ENCODE measurements at places on chromosomes 11 and 22.
A peak's percentile ranks its signal among the peaks of the same experiment; 100 is the strongest.

GRCh38 chr22:35379146-35379993 is 1.5 kb upstream of the HMOX1 start:
- no peak for DNase-seq

DNA sequence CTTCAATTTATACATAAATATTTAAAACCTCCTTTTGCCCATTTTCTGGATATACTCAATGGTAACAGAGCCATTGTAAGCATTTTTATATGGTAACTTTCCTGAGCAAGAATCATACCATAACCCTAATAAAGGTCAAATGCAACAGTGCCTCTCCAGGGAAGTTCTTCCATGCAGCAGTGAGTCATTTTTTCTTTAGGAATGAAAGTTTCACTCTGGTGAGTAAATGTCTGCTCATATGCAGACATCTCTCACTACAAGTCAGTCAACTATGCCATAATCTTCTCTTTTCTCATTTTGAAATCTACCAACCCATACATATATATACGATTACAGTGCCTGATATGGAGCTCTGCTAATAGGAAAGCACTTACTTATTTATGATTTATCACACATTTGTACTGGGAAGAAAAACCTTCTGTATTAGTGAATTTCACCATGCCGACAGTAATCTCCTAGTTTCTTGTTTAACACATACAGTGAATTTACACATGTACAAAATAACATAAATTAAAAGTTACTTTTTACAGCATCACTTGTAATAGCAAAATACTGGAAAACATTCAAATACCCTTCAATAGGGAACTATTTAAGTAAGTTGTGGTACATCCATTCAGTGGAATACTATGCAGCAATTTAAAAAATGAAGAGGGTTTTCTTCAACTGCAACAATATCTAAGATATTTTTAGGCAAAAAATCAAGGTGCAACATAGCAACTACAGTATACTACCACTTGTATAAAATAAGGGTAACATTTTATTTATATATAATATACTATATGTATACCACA is 16.0 kb downstream of the STK33 start:
- no peak for DNase-seq

GRCh38 chr22:44541671-44542319 is 43.8 kb upstream of the RTL6 start:
- DNase-seq, result no peak

- DNase-seq, result no peak
Measured at GRCh38 chr22:21736948-21737347, 1.4 kb upstream of the YPEL1 start.

- DNase-seq, result peak; percentile 52
Measured at GRCh38 chr11:13446444-13446843, 16.6 kb downstream of the BTBD10 start.

- no peak for DNase-seq
Measured at GRCh38 chr11:6040874-6041273, 10.3 kb upstream of the OR56A1 start.

DNA sequence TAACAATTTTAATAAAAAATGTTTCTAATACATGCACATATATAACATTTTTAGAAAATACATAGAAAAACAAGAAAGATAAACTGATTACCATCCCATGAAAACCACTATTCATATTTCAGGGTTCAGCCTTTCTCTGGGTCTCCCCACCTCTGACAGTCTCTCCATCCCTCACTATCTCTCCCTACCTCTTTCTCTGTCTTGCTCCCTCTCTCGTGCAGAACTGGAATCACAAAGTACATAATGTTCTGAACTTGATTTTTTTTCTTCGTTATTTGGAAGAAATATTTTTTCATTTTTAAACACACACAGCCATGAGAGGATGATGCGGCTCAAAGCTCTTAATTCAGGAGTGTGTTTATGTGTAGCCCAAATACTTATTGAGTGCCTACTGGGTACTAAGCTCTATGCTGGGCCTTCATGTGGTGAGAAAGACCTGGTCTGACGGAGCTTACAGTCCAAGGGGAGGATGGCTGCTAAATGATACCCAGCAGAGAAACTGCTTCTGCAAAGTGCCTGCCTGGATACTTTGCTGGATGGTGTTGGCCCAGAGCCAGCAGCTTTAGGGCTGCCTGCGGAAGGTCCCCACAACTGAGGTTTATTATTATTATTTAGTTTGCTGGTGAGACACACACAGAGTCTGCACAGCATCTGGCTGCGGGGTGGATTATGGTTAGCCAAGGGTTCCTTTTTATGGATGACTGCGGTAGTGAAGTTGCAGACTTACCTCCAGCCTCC is 42.6 kb downstream of the SC5D start:
- no peak for DNase-seq

- DNase-seq, result no peak
Measured at GRCh38 chr11:94782446-94782845, 14.3 kb downstream of the AMOTL1 start.

DNA sequence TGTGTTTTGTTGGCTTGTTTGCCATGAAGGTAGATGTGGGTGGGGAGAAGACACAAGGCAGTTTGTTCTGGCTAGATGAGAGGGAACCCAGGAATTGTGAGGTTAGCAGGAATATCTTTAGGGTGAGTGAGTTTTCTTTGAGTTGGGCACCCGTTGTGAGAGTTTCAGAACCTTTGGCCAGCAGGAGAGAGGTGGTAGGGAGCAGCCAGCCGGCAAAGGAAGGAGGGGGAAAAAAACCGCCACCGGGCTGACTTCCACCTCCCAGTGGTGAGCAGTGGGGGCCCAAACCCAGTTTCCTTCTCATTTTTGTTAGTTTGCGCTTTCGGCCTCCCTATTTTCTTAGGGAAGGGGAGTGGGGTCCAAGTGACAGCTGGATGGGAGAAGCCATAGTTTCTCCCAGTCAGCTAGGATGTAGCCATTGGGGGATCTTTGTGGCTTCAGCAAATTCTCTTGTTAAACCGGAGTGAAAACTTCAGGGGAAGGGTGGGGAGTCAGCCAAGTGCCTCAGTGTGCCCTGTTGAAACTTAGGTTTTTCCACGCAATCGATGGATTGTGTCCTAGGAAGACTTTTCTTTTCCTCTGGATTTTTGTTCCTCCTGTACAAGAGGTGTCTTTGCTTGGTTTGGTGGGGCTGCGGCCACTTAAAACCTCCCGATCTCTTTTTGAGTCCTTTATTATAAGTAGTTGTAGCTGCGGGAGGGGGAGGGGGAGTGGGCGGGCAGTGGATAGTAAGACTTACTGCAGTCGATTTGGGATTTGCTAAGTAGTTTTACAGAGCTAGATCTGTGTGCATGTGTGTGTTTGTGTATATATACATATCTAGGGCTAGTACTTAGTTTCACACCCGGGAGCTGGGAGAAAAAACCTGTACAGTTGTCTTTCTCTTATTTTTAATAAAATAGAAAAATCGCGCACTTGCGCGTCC is 1.1 kb upstream of the GCAT start:
- peak; percentile 25 for DNase-seq

DNA sequence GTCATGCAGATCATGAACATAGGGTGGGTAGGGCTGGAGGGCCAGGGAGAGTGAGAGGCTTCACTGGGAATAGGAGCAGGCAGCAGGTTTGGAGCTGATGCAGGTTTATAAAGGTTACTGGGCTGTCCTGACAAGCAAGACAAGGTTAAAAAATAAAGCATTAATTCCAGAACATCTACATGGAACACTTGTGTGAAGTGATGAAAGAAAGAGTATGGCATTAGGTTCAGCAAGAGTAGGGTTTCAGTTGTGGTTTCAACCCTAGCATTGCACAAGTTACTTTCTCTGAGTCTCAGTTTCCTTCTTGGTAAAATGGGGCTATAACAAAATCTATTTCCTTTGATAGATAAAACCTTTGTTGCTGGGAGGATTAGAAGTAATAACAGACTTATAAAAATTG is 114.6 kb upstream of the SESN3 start:
- no peak for DNase-seq

DNA sequence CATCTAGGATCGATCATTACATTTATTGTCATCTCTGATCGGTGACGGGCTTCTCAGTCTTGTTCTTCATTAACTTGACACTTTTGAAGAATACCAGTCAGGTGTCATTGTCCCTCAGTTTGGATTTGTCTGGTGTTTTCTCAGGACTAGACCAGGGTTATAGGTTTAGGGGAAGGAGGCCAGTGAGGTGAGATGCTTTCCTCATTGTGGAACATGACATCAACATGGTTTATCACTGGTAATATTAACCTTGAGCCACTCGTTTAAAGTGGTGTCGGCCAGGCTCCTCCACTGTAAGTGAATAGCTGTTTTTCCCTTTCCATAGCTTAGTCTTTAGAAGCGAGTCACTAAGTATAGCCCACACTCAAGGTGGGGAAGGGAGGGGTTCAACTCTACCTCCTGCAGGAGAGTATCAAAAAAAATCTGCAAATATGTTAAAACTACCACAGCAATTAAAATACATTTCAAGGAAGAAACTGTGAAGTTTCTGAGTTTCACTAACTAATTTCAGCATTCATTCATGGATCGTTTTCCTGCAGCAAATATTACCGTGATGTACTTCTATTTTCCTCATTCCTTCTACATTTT is 42.0 kb downstream of the KCNQ1OT1 start:
- no peak for DNase-seq

GRCh38 chr11:63462137-63462536 is 28.8 kb downstream of the PLAAT5 start:
- no peak for DNase-seq

DNA sequence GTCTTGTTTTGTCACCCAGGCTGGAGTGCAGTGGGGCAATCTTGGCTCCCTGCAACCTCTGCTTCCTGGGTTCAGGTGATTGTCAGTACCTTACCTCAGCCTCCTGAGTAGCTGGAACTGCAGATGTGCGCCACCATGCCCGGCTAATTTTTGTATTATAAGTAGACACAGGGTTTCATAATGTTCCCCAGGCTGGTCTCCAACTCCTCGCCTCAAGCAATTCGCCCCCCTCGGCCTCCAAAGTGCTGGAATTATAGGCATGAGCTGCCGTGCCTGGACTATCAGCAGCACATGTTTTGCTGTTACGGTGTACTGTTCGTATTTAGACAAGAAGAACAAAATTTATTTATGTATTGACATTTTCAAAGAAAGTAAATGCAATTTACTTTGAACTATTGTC is 34.8 kb downstream of the RAB39A start:
- DNase-seq, result no peak

GRCh38 chr11:70953720-70954119 is 298.7 kb downstream of the SHANK2 start:
- DNase-seq, result no peak

- no peak for DNase-seq
Measured at GRCh38 chr11:86103808-86104207, 34.9 kb upstream of the PICALM start.

- DNase-seq, result no peak
Measured at GRCh38 chr22:37001826-37002225, 17.4 kb downstream of the TST start.

DNA sequence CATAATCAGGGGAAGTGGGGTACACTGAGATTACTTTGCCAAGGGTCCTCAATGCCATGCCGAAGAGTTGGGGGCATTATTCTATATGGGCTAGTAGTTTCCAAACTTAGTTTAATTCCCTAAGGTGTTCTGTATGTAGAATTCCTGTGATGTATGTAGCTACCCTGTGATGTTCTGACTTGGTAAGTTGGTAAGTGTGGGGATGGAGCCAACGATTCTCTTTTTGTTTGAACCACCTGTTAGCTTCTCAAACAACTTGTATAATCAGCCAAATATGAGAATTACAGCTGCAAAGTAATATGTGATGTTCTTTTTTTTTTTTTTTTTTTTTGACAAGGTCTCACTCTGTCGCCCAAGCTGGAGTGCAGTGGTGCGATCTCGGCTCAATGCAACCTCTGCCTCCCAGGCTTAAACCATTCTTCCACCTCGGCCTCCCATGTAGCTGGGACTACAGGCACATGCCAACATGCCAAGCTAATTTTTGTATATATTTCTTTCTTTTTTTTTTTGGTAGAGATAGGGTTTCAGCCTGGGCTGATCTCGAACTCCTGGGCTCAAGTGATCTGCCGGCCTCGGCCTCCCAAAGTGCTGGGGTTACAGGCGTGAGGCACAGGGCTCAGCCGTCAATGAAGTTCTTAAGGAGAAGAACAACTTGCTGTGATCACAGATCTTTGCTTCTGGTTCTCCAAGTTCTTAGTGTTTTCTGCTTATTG is 315.2 kb upstream of the CCDC90B start:
- no peak for DNase-seq

DNA sequence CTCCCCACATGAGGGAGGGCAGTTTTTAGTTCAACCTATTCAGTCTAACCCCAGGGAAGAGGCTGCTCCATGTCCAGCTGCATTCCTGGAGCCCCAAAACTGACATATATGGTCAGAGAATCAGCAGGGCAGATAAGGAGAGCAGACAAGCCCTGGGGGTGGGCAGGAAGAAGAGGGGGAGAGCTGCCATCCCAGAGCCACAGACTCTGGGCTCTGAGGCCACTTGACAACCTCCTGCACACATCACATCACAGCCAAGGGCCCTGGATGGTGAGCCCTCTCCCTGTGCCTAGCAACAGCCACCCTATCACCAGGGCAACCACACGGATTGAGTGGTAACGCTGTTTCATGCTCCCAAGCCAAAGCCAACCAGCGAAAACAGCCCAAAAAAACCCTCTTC is 3.1 kb downstream of the ARHGAP1 start:
- DNase-seq, result no peak

DNA sequence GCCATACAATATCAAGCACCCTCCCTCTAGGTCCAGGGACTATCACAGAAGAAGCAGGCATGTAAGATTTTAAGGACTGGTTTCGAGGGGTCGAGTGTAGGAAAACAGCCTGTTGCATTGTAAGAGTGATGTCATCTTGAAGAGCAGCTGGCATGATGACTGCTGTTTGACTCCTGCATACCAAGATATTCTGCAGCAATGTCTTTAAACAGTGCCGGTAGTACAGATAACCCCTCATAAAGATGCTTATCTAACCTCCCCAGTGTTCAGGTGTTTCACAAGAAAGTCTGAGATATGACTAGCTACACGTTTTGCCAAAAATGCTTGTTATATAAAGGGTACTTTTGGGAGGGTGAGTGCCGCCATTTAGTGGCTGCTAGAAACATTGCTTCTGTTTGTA is 12.0 kb downstream of the FAM111A start:
- no peak for DNase-seq

GRCh38 chr22:42338479-42338878 is 68.0 kb upstream of the TCF20 start:
- DNase-seq, result no peak

DNA sequence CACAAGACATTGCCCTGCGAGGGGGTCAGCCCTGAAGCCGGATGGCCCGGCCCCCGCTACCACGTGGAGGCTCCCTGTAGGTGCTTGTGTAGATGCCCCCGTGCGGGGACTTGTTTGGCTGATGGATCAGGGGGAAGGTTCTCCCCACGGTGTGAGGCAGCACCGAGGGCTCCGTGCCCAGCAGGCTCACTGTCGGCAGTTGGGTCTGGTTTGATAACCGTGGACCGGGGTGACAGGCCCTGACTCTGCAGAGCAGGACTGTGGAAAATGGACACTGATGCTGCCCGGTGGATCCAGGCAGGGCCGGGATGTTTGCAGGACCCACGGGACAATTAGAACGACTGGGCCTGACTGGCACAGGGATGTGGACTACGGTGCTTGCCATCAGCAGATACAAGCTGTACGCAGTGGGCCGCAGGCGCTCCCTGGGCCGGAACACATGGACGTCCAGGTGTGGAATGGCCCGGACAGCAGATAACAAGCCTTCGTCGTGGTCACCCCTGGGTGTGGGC is 19.0 kb downstream of the KCNQ1 start:
- DNase-seq, result no peak

- DNase-seq, result no peak
Measured at GRCh38 chr22:31143537-31143936, 3.2 kb upstream of the PLA2G3 start.

Measured in kidney glomerular epithelial cell (primary cell).